ENCODE measurements at places on chromosomes 2 and 18.

- no peak for DNase-seq
Observed at GRCh38 chr18:58394046-58394445, 234.8 kb downstream of the ALPK2 start.

- no peak for DNase-seq
Observed at GRCh38 chr18:55651236-55651635, 63.2 kb upstream of the TCF4 start.

- no peak for DNase-seq
Observed at GRCh38 chr2:157439824-157440186, 4.1 kb downstream of the CYTIP start.

- DNase-seq, result no peak
Observed at GRCh38 chr2:18404708-18405107, 155.7 kb downstream of the RDH14 start.

DNA sequence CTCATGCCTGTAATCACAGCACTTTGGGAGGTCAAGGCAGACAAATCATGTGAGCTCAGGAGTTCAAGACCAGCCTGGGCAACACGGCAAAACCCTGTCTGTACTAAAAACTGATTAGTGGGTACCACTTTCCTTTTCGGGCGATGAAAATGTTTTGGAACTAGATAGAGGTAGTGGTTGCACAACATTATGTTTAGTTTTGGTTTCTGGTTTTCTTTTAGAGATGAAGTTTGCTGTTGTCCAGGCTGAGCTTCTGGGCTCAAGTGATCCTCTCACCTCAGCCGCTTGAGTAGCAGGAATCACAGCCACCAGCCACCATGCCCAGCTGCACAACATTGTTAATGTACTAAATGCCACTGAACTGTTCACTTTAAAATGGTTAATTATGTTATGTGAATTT, 27.6 kb downstream of the AAK1 start:
- no peak for DNase-seq

- no peak for DNase-seq
Observed at GRCh38 chr2:240916571-240917008, 10.5 kb downstream of the CROCC2 start.

Data from HS-27A (cell line).